ENCODE measurements at places on chromosomes 2 and 18.

DNA sequence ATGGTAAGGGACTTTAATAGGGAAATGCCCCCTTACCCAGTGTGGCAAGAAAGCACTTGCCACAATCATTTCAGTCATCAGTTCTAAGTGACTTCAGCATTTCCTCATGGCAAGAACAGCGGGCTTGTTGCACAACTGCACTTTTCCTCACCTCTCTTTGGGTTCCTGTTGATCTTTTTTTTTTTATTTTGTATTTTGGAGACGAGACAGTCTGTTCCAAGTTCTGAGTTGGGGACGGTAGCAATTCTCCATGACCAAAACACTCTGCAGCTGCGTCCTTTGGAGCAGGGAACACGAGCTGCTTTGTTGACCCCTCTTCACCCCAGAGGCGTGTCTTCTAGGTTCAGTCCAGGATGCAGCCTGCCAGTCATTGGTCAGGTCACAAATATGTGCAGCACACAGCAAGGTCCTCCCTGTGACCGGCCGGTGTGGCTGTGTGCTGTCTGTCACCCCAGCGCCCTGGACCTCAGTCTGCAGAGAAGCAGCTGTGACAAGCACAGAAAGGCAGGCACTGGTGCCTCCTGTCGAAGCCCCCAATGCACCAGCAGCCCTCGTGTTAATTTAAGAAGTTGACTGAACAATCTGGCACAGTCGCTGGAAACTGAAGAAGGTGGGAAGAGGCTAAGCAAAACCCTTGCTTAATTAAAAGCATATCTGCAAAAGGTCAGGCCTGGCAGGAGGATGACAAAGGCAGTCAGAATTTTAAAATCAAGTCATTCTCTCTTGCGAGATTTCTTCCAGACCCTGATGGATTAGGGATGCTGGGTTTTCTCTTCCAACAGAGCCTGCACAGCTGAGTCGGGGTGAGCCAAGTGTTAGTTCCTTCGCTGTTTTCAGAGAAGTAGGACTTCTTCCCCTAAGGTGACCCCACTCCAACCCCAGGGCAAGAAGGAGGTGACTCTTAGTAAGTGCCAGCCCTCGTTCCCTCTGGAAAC is 96.7 kb upstream of the COPS8 start:
- DNase-seq, result no peak

- DNase-seq, result no peak
Measured at GRCh38 chr2:62972601-62973000, 78.0 kb upstream of the OTX1 start.

DNA sequence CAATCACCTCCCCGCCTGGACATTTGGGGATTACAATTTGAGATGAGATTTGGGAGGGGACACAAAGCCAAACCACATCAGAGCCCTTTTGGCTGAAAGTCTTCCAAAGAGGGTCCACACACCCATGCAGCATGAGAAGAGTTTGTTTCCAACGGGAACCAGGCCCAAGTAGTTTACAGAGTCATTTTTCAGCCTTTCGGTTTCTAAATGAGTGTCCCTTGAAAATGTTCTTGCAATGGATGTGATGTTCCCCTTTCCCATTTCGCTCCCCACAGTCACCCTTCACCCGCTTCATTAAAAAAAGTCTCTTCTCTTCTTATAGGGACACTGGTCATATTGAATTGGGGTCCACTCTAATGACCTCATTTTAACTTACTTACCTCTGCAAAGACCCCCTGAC is 157.4 kb downstream of the ARL4C start:
- DNase-seq, result no peak

- no peak for DNase-seq
Measured at GRCh38 chr2:239791526-239792404, 233.4 kb downstream of the NDUFA10 start.

GRCh38 chr2:151246152-151246551 is 15.5 kb downstream of the RBM43 start:
- no peak for DNase-seq

DNA sequence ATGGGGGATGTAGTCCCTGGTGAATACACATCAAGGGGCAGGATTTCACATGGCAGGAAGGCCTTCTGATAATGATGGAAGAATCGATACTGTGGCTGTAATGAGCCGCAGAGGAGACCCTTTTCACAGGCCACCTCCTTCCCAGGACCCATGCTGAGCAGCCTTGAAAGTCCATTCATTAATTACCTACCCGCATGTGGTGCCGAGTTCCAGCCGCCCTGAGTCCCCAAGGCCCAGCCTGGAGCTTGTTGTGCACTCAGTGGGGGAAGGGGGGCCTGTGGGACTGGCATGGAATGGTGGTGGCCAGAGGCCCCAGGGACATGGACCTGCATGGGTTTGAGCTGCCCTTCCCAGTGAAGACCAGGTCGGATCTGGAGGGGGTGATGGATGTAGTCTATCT is 25.5 kb downstream of the ASB18 start:
- no peak for DNase-seq

- no peak for DNase-seq
Measured at GRCh38 chr2:153477636-153478288, 800 bp downstream of the RPRM start.

DNA sequence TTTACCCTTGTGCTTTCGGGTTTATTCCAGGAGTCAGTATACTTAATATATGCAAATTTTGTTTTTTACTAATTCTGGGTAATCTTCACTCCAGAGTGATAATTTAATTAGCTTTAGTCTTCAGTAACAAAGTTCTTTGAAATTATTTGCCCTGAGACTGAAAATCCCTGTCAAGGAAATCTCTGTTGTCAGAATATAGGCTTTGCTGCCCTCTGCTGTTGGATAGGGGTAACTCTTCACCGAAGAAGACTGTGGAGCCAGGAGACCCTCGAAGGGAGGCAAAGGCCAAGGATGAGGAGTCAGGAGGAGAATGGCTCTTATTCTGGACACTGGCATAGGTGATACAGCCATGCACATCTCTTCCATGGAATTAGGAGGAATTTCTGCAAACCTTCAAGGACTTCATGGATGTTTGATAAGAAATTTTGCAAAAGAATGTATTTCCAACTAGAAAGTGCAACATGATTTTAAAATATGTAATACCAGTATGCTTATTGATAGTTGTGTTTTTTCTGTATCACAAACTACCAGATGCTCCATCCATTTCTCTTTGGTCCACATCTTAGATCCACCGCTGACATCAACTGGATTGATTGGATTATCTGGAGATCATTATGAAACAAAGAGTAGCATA is 182.3 kb downstream of the RDH14 start:
- DNase-seq, result no peak

DNA sequence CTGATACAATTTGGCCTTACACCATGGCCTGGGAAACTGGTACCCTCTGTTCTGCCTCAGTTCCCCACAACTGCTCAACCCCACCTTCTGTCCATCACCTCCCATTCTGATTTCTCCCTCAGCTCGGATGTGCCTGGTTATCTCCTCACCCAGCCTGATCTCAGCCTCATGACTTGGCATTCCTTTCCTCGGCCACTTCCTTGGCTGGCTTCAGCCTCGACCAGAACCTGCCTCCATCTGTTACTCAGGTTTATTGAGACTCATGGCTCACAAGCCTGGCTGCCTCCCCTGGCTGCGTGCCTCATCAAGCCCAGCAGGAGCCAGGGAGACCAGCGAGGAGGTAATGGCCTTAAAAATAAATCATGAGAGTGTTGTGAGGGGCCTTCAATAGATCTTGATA is 356.2 kb upstream of the SPRED2 start:
- DNase-seq, result no peak

- no peak for DNase-seq
Measured at GRCh38 chr2:207083361-207084110, 82.2 kb downstream of the KLF7 start.

DNA sequence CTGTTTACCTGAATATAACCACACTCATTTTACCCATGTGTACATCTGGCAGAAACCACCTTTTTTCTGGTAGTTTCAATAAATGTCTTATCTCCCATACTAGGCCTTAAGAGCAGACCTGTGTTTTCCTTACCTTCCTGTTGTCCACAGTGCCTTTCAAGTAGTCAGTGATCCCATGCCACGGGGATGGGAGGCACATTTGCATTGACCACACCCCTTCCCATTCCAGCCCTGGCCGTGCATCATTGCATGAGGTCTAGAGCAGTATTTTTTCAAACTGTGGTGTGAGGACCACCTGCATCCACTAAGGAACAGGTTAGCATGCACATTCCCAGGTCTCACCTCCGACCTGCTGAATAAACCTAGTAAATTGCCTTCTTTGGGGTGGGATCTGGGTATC is 165.2 kb upstream of the FOSL2 start:
- DNase-seq, result no peak

- DNase-seq, result no peak
Measured at GRCh38 chr18:22346401-22346952, 71.2 kb downstream of the CTAGE1 start.

DNA sequence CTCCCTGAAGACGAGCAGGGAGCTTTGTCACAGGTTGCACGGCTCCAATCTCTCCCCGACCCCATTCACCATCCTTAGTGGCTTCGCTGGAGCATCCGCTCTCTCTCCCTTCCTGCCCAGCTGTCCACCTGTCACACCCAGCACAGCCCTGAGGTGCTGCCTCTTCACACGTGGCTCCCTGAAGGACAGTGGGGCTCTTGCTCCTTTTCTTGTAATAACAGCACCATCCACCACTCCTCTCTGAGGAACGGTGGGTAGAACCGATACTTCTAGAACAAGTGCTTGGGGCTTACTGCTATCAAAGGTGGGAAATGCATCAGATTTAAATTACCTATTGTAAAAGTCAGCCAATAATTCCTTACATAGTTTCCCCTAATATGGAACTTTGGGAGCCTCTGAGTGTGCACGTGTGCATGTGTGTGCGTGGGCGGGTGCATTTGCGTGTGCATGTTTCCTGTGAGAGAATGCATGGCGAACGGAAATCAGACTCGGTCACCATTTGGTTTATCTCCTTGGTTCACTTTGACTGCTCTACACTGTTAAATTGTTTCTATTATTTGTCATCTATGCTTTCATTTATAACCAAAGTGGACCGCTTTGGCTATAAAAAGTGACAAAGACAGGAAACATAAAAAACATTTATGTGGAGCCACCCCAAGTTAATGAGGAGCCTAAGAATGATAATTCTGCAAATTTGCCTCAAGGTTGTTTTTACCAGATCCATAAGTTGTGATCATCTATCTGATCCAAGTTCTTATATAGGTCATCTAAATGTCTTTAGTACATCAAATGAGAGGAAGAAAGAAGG is 39.1 kb downstream of the KLHL29 start:
- no peak for DNase-seq

GRCh38 chr2:100580367-100581276 is 17.8 kb downstream of the PDCL3 start:
- DNase-seq, result peak; percentile 24

DNA sequence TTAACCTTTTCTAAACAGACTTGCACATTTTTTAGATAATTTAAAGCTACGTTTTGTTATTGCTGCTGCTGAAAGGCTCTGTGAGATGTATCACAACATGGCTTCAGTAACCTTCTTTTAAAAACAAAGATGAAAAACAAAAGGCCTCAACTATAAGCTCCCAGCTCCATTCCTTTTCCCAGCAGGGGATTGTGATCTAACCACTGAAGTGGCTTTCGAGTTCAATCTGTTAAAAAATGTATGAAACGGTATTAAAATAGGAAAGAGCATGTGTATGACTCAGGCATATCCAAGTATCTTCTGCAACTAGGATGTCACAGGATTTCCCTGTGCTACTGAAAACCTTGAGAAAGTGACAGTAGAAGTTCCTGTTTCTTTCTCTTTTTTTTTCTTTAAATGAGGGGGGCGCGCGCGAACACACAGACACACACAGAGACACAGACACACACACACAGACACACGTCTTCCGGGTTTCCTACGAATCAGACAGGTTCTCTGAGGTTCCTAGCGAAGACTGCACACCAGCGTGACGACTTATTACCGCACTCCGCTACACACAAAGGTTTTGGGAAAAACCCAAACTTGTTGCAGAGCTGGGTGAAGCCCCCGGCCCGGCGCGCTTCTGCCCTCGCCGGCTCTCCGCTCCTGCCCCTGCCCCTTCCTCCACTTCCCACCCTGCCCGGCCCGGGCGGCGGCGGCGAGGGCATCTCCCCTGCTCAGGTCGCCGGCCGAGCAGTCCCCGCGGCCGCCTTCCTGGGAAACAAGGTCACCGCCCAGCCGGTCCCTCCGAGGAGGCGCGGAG is 86.8 kb downstream of the RBMS1 start:
- peak; percentile 68 for DNase-seq

DNA sequence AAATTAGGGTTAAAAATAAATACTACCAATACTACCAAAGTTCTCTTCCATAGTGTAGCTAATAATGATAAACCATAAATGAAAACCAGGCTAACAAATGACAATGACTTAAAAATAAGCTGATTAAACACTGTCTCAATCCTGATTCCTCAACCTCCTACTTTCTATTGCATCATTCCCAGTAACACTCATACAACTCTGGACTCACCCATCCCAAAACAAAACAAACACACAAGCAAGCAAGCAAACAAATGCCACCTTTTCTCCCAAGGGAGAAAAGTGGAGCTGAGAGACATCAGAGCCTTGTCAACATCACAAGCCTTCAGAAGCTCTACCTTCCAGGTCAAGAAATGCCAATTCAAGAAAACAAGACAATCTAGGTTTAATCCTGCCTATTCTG is 620.7 kb downstream of the NYAP2 start:
- DNase-seq, result no peak

DNA sequence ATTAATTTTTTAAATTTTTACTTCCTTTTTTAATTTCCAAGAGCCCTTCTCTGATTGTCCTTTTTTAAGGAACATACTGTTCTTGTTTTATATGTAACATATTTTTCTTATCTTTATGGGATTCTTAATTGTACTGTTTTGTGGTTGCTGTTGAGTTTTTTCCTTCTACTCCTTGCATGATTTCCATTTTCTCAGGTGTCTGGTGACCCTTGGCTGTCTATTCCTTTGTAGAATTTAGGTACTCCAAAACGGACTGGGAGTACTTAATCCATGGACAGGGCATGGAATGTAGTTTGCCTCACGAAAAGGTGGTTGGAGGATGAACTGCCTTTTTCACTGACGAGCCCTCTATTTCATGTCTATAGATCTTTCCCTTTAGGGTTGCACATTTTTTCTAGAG is 26.6 kb downstream of the TWSG1 start:
- no peak for DNase-seq

DNA sequence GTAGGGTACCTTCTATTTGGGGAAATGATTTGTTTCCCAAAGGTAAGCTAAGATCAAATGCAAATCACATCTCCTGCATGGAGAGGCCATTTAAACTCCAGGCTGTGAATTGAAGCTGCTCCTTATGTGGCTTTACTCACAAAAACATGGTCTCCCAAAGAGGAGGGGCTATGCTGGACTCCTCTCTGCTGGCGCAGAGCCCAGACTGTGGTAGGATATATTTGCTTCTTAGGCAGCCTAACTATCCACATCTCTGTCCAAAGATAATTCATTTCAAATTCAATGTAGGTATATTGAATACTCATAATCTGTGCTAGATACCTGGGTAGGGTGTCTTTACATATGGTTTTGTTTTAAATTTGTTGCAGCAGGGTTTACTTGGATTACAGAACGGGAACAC is 358.5 kb downstream of the ALK start:
- no peak for DNase-seq

Measured in stimulated activated CD8-positive, alpha-beta memory T cell treated with anti-CD3 and anti-CD28 coated beads, Interleukin-7, amount 100 ng/mL, for 4 hours (primary cell).